ENCODE measurements at places on chromosomes 2 and 18.

- no peak for DNase-seq
Measured at GRCh38 chr2:178426388-178426787, 24.6 kb downstream of the PRKRA start.

DNA sequence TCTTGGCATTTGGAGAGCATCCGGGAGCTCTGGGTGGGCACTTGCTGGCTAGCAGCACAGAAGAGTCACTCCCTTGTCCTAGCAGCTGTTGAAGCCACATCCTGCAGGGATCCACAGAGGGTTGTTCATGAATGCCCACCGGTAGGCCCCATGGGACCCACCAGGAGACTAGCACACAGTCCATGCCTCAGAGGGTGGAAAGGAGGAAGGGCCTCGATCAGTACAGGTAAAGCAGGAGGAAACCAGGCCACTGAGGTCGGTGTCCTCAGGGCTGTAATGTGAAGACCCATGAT lies 205.8 kb downstream of the SEPTIN10 start:
- no peak for DNase-seq

GRCh38 chr18:54023471-54023870 lies 201.0 kb downstream of the MBD2 start:
- peak; percentile 90 for DNase-seq

DNA sequence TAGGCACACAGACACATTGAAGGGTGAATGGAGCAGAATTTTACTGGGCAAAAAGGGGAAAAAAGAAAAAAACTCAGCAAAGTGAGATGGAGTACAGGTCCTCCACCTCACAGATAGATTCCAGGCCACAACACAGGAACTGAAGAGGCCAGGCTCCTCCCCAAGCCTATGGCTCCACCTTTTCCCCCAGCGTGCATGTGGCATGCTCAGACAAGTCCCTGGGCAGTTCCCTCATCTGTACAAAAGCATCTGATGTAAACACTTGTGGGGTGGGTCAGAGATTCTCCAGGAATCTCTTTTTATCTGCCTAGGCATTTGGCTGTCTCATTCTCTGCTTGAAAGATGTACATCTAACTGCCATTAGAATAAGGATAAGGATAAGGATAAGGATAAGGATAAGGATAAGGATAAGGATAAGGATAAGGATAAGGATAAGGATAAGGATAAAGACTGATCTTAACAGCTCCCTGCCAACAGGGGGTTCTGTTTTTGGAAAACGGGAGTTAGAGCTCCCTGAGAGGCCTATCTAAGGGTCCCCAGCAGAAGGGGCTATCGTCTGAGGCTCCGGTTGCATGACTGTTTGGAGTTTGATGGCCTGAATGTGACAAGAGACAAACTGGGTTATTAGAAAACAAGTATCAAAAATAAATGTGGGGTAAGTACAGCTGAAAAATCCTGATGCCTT lies 17.2 kb upstream of the ASXL3 start:
- peak; percentile 48 for DNase-seq

GRCh38 chr2:67854103-67854743 lies 208.6 kb downstream of the C1D start:
- DNase-seq = peak; percentile 36

DNA sequence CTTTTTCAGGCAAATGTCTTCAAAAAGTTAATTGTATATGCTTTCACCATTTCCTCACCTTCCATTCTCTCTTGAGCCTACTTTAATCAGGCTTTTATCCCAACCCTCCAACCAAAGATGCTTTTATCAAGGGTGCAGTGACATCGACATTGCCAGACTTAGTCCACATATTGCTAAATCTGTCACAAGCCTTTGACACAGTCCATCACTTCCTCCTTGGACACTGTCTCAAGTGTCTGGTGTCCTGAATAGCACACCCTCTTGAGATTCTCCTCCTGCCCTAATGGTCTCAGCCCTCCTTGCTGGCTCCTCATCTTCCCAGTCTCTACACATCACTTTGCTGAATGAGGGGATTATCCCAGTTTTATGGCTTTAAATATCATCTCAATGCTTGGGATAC lies 147.5 kb upstream of the SLC39A10 start:
- no peak for DNase-seq

DNA sequence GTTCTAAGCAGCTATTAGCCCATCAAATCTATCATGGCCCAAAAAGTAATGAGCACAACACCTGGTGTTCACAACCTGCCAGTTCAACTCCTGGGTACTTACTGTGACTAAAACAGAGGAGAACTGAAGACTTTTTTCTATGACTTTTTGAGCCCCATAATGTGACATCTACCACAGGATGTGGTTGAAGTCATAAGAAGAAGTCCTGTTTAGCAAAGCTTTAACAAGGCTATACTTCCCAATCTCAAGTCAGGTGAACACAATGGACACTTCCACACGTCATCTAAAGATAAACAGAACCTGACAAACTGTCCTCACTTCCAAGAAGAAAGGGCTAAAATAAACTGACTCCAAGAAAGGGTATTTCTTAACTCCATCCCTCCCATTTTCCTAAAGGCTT lies 138.8 kb downstream of the ATAD2B start:
- DNase-seq = no peak

GRCh38 chr2:133774654-133775015 lies 206.4 kb upstream of the NCKAP5 start:
- no peak for DNase-seq

GRCh38 chr2:156279446-156280150 lies 52.9 kb downstream of the NR4A2 start:
- DNase-seq = no peak

DNA sequence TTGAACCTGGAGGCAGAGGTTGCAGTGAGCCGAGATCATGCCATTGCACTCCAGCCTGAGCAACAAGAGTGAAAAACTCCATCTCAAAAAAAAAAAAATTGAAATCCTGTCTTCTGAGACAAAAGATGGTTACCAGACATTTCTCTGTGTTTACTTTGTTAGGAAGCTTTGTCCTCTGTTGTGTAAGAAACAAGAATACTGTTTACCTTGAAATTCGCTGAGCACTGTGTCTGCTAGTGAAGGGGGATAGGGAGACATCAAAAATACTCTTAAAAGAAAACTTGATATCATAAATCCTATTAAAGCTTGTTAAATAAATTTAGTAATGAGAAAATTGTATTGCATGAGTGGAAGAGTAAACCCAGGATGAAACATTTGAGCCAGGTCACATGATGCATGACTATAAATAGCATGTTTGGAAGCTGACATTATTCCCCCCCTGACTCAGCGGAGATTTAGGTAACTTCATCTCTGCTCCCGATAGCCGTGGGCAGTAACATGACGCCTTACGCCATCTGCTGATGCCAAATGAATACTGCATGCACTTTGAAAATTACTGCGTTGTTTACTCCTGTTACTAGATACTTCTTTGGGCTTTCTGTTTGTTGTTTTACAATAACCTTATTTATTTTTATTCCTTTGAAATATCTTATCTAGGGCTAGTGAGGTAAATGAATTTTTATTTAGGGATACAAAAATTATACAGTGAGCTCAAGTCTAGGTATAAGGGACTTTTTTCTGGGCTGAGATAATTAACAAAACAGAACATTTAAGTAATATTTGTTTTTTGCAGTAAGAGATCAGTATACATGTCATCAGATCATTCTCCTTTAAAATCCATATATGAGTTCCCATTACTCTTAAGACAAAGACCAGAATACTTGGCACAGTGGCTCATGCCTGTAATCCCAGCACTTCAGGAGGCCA lies 134.9 kb downstream of the MAP3K20 start:
- DNase-seq = peak; percentile 93

- peak; percentile 25 for DNase-seq
Measured at GRCh38 chr2:43879261-43879660, 40.5 kb downstream of the ABCG8 start.

DNA sequence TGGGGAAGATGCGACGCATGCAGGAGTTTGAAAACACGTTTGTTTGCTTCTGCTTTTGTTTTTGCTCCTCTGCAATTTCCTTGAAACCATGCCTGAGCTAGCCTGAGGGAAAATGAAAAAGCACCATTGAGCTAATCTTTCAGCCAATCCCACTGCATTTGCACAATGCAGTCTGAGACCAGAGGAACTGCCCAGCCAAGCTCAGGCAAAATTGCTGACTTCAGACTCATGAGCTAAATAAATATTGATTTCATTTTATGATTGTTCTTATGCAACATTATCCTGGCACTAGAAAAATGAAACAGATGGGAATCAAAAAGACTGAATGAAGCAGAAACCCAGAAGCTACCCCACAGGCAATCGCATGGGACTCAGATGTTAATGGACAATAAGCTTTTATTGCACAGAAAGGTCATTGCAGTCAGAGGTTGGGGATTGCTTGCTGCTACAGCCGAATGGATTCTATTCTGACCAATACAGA lies 37.0 kb downstream of the TPRKB start:
- no peak for DNase-seq

DNA sequence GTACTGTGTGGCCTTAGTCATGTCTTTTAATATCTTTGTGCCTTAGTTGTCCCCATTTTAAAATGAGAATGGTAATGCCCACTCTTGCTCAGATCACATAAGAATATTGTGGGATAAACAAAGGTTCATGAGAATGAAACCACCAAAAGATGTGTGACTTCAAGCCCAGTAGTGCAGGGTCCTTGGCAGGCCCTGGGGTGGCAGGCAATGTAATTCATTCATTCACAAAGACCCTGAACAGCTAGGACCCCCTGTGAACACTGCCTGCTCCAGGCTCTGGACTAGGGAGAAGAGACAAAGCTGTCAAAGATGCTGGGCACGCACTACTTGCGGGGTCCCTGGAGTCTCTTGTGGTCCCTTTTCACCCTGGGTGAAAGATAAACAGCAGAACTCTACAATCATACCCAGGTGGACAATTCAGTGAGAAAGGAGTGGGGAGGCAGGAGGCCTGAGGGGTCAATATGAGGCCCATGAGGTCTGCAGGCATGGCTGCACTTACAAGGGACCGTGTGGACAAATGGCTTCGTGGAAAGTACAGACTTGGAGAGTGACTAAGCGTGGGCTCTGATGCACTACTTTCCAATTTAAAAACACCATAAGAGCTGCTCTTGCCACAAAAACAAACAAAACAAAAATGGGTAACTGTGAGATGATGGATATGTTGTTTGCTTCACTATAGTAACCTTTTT lies 136.1 kb downstream of the SMAD7 start:
- DNase-seq = no peak

DNA sequence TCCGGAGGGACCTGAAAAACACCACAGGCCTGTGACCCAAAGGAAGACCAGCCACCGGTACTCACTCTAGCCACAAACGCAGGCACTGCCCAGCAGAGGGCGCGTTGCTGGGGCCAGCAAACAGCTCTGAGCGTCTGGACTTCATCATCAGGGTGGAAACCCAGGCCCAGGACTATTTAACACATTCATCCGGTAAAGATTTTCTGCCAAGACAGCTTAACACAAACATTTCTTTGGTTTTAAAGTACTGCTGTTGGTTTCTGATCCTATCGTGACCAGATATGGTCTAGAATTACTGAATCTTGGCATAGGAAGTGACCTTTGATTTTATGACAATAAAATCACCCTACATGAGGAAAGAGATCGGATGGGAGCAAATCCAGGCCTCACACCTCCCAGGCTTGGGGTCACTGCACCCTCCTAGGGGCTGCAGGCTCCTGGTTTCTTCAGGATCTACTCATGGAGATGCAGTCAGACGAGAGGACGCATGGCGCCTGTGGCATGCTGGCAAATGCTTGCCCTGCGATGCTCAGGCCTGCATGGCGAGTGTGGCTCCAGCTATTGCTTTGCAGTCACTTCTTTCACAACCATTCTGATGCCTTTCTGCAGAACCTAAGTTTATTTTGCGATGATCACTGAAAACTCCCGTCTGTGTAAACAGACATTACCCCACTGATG lies 130.4 kb downstream of the COL4A4 start:
- DNase-seq = peak; percentile 32

DNA sequence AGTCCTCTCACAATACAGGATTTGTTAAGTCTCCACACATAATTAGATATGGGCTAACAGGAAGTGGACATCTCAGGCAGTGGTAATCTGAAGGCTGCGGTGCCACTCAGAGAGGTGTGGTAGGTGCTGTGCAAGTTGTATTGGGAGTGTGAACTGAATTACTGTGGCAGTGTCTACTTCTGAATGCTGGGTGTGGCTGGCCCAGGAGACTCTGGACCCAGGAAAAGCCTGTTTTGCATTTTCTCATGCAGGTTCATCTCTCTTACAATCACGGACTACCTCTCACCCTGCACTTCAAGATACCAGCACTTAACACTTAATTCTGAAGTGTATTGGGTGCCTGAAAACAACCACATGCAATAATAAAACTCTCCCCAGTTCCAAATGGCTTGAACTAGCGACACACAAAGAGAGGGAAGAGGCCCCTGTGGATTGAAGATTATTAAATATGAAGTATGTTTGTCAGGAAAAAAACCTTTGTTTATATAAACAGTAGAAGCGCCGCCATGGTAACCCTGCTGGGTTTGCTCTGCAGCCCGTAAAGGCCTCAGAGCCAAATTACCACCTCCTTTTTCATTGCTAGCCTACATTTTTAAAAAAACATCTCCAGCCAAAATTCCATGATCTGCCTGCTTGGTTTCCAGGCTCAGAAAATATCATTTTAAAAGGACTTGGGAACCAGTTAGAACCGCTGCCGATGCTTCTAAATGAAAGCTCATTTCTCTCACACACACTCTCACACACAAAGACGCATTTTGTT lies 77.5 kb downstream of the GFPT1 start:
- DNase-seq = peak; percentile 33

GRCh38 chr2:238285653-238286082 lies 2.7 kb downstream of the PER2 start:
- peak; percentile 74 for DNase-seq

GRCh38 chr2:175234153-175234552 lies 52.6 kb upstream of the ATP5MC3 start:
- DNase-seq = peak; percentile 37

DNA sequence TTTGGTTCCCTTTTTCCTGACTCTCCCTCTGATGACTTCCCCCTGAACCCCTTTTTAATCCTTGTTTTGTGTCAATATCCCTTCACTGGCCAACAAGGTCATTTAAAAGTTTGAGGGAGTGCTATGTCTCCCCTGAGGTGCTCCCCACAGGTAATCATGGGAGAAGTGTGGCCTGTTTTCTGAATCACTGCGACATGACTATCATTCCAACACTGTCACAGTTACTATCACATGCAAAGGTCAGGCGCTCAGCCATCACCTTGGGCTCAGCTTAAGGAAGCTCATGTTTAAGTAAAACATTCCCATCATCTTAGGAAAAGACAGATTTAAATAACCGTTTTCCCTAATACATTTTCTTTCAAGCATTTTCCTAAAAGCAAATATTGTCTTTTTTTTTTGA lies 20.9 kb upstream of the ACAA2 start:
- DNase-seq = no peak

DNA sequence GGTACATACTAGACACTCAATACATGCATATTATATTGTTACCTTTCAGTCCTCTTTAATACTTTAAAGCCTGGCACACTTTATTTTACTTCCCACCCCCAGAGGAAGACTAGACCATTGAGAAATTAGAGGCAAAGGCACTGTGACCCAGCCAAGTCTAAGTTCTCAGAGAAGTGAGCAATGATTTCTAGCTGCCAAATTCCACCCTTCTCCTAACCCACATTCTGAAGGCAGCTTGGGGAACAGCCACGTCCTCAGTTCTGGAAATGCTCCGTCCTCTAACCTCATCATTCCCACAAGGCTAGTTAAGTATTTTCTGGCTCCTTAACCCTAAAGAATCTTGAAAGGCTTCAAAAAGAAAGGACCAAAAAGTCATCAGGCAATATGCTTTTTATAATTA lies 86.6 kb downstream of the COL5A2 start:
- DNase-seq = peak; percentile 88
